Activated CD8-positive, alpha-beta memory T cell treated with anti-CD3 and anti-CD28 coated beads, Interleukin-2, amount 10 ng/mL, durations not matched to agents 7 days and 5 days (primary cell): ENCODE measurements at places on chromosomes 16 and 17. TPM values are rescaled to one million over a fixed set of nuclear protein-coding genes. Genes with fewer than 3 reads are reported as not detected.

DNA sequence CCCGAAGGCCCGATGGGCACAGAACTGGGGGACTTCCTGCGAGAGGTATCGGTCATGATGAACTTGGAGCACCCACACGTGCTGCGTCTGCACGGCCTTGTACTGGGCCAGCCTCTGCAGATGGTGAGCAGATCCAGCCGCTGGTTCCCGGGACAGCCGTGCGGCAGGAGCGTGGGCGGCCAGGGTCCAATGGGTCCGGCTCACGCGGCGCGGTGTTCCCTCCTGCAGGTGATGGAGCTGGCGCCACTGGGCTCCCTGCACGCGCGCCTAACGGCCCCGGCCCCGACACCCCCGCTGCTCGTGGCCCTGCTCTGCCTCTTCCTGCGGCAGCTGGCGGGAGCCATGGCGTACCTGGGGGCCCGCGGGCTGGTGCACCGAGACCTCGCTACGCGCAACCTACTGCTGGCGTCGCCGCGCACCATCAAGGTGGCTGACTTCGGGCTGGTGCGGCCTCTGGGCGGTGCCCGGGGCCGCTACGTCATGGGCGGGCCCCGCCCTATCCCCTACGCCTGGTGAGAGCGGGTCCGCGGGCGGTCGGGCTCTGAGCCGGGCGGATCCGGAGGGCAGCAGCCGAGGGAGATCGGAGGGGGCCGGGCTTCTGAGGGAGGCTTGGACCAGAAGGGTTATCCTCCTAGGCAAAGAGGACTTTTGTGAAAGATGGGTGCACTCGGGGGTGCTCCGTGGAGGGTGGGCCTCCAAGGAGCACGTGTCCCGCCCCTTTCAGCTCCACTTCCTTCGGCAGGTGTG, 3.0 kb downstream of the TNK1 start:
- H3K27me3 ChIP-seq, result peaks cover 33% of the 10 kb centered on the region
- H3K4me1 ChIP-seq, result peaks cover 7% of the 10 kb centered on the region
- peaks cover 2% of the 10 kb centered on the region for H3K36me3 ChIP-seq

Gene ADORA2B
- 0.49 TPM for total RNA-seq

GRCh38 chr17:30041551-30041950, 75.1 kb upstream of the NSRP1 start:
- H3K27ac ChIP-seq, result no peak overlapping the region
- peaks cover 8% of the 10 kb centered on the region for H3K4me1 ChIP-seq
- H3K27me3 ChIP-seq, result peaks cover 27% of the 10 kb centered on the region

- H3K27ac ChIP-seq, result no peak overlapping the region
- H3K4me3 ChIP-seq, result no peak overlapping the region
- H3K27me3 ChIP-seq, result peaks cover 8% of the 10 kb centered on the region
- H3K4me1 ChIP-seq, result no peaks in the 10 kb centered on the region
- no peak for DNase-seq
Observed at GRCh38 chr17:32286518-32286900, 20.9 kb downstream of the RHBDL3 start.

Gene GRIN2A
- not detected for total RNA-seq

DNA sequence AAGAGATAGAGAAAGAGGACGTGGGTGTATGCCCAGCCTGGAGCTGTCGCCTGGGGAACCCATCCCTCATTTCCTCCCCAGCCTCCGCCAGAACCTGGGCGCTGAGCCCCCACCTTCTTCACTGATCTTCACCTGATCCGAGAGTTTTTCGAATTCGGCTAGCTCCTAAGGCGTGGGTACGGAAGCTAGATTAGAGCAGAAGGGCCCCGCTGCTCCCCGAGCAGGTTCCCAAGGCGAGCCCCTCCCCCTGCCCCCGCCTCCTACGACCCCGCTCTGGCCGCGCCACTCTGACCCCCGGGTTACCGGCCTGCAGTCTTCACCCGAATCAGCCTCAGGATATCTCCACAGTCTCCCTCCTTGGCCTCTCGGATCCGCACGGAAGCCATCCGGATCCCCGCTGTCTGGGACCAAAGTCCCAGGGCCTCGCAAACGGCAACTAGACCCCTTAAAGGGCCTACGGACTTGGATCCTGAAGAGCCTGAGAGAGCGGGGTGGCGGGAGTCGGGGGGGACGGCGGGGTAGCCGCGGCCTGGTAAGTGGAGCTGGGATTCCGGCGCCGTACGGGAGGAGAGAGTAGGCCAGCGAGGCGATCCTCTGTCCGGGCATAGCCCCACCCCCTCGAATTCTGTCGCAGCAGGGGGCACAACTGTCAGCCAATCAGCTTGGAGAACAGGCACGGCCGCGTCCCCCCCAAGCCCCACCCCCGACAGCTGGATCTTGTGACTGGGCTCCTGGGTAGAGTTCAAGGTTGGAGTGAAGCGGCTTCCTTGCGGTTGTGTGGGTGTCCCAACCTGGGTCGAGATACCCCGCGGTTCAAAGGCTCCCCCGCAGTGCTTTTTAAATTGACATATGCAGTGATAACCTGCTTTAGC, at the start of gene SAT2:
Gene SAT2, minus strand, starts transcription at position 572 of the 872 bp plus-strand sequence. Its CDS starts 186 bp downstream, at position 386.
- H3K4me1 ChIP-seq, result peaks cover 14% of the 10 kb centered on the region
- peaks cover 2% of the 10 kb centered on the region for H3K36me3 ChIP-seq
- no peaks in the 10 kb centered on the region for H3K27me3 ChIP-seq
- H3K27ac ChIP-seq, result peak within 1 kb of the TSS; percentile 70
- DNase-seq, result peak; percentile 95

- H3K4me1 ChIP-seq, result peaks cover 66% of the 10 kb centered on the region
- no peak overlapping the region for H3K4me3 ChIP-seq
- no peaks in the 10 kb centered on the region for H3K27me3 ChIP-seq
- no peak overlapping the region for H3K27ac ChIP-seq
Observed at GRCh38 chr16:81467815-81468214, 23.2 kb downstream of the CMIP start.

Gene TBC1D3G
- not detected for total RNA-seq

- DNase-seq, result no peak
- no peaks in the 10 kb centered on the region for H3K27me3 ChIP-seq
- H3K4me3 ChIP-seq, result no peak overlapping the region
- H3K36me3 ChIP-seq, result peaks cover 21% of the 10 kb centered on the region
Observed at GRCh38 chr17:48111937-48112241, 4.3 kb downstream of the SNX11 start.

DNA sequence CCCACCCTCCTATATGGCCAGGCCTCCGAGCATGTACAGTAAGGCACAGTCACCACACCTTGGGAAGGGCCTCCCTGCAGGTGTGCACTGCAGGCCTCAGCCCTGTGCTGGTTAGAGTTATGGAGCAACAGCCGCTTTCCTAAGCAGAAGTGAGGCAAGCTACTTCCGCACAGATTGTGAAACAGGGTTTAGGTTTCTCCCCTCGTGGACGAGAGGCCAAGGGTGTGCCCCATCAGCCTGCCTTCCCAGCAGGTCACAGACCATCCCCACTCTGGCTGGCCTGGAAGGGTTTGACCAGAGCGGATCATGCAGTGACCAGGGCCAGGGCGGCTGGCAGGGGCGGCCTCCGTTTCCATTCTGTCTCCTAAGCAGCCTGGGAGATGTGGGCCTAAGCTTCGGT, 4.7 kb downstream of the MSRB1 start:
- H3K4me1 ChIP-seq, result peaks cover 13% of the 10 kb centered on the region
- no peaks in the 10 kb centered on the region for H3K27me3 ChIP-seq
- peaks cover 8% of the 10 kb centered on the region for H3K36me3 ChIP-seq
- no peak for DNase-seq
